ENCODE measurements at places on chromosomes 7 and 10. TPM values are rescaled to one million over a fixed set of nuclear protein-coding genes. Genes with fewer than 3 reads are reported as not detected.

The CAV2 gene
- total RNA-seq: 285 TPM

The OR2A12 gene
- total RNA-seq: not detected

The ZNF680 gene
- total RNA-seq: 7.6 TPM

The C10orf105 gene
- not detected for total RNA-seq

The GDF2 gene
- not detected for total RNA-seq

The HECW1 gene
- not detected for total RNA-seq

The DGKI gene
- 0.29 TPM for total RNA-seq

The SH2B2 gene
- total RNA-seq: 3.4 TPM

The TWIST1 gene
- total RNA-seq: 2.3 TPM

The RAMP3 gene
- total RNA-seq: not detected

The PLEKHS1 gene
- 0.17 TPM for total RNA-seq

The TMUB1 gene
- 16.8 TPM for total RNA-seq

The DOCK1 gene
- 58.1 TPM for total RNA-seq

The ELN gene
- not detected for total RNA-seq

The FXYD4 gene
- not detected for total RNA-seq

The AQP1 gene
- not detected for total RNA-seq

The OR6V1 gene
- not detected for total RNA-seq

The DRGX gene
- total RNA-seq: not detected

The CTAGE6 gene
- total RNA-seq: 0.14 TPM

The SYT15B gene
- total RNA-seq: not detected

The COBL gene
- total RNA-seq: 3.0 TPM

The ANKRD16 gene
- 6.1 TPM for total RNA-seq

The TFEC gene
- total RNA-seq: 0.17 TPM

The TRPV5 gene
- not detected for total RNA-seq

The TMEM229A gene
- total RNA-seq: not detected

The CEP55 gene
- total RNA-seq: 35.4 TPM

The SH2D4B gene
- total RNA-seq: not detected

The STEAP2 gene
- 9.2 TPM for total RNA-seq

The NPC1L1 gene
- not detected for total RNA-seq

The OTUD1 gene
- 12.0 TPM for total RNA-seq

The HIBADH gene
- 33.4 TPM for total RNA-seq

The GFRA1 gene
- total RNA-seq: not detected

The GPR146 gene
- total RNA-seq: not detected

The CALCR gene
- total RNA-seq: not detected

The ZCCHC24 gene
- 7.3 TPM for total RNA-seq

The TBL2 gene
- total RNA-seq: 30.0 TPM

The H2BK1 gene
- total RNA-seq: not detected

The SPDYE2 gene
- not detected for total RNA-seq

The FFAR4 gene
- total RNA-seq: not detected

The DBNL gene
- 90.9 TPM for total RNA-seq

The TMEM139 gene
- 38.8 TPM for total RNA-seq

The TSPAN15 gene
- total RNA-seq: 0.64 TPM

The SPDYE9 gene
- total RNA-seq: not detected

The SPAG6 gene
- total RNA-seq: not detected

The HYAL4 gene
- 2.2 TPM for total RNA-seq

The ELMO1 gene
- total RNA-seq: 4.7 TPM

The TAS2R41 gene
- not detected for total RNA-seq

The SPDYE2B gene
- not detected for total RNA-seq

The ABCB1 gene
- total RNA-seq: 1.8 TPM

The ACBD5 gene
- 21.5 TPM for total RNA-seq

The COPG2 gene
- total RNA-seq: 40.9 TPM

The SEMA4G gene
- total RNA-seq: 3.7 TPM

The RNF32 gene
- total RNA-seq: 1.0 TPM

The GNGT1 gene
- total RNA-seq: not detected

The PRSS2 gene
- not detected for total RNA-seq

Data from mammary epithelial cell (primary cell).